Urinary bladder (tissue), 4 donors: ENCODE measurements at places on chromosomes 6 and 20.

GRCh38 chr6:167410462-167410861 lies 85.6 kb downstream of the TTLL2 start:
- DNase-seq = no peak

DNA sequence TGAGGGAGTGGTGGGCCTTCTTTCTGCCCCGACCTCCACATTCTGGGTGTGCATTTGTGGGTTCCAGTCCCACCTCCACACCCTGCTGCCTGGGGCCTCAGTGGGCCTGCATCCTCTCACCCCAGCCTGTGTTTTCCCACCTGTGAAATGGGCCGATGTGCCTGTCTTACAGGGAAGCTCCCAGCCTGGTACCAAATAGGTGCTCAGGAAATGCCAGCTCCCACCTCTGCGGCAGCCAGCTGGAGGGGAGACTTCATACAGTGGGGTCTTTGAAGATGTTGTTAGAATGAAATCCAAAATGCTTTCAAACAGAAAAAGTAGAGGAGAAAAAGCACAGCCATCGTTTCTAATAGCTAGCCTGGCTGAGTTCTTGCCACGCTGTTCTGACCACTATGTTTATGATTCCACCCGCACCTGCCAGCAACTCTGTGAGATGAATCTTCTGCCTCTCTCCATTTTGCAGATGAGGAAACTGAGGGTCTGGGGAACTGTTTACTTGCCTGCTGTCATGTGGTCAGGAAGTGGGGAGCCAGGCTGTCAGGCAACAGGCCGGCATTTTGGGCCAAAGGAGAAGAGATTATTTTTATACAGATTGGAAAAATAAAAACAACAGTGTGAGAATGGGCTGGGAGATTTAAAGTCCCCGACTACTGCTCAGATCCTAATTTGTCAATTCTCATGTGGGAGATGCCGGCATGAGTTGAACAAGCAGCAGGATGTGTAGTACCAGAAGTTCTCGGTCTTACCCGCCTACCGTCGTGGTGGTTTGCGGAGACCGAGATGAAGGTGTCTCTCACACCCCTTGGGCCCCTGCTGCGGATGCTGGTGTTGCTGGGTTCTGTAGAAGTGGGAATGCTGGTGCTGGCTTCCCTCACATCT lies 4.6 kb downstream of the TMEM181 start:
- no peak for DNase-seq

GRCh38 chr6:79440598-79440997 lies 96.6 kb downstream of the LCA5 start:
- no peak for DNase-seq

GRCh38 chr6:32974541-32975308 lies 6.3 kb downstream of the BRD2 start:
- no peak for DNase-seq

- no peak for DNase-seq
These were observed 208.3 kb upstream of the RAB32 start for GRCh38 chr6:146335336-146335735.

- DNase-seq = no peak
These were observed 30.0 kb downstream of the CDKAL1 start for GRCh38 chr6:20564269-20564668.

DNA sequence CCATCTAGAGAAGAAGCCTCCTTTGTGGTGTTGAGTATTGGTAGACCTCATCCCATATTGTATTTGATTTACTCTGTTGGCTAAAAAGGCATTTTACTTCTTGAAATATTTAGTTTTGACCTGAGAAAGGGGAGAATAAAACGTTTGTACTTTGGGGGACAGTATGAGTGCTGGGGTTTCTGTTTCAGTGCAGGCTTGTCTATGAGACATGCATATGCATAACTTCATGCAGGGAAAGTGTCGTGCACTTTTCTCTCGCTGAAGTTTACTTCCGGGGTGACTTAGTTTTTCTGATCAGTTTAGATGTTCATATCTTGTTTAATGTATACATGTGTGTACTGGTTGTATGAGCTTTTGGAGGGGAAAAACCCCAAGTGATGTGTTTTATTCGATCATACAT lies 59.5 kb downstream of the UTRN start:
- DNase-seq = no peak

DNA sequence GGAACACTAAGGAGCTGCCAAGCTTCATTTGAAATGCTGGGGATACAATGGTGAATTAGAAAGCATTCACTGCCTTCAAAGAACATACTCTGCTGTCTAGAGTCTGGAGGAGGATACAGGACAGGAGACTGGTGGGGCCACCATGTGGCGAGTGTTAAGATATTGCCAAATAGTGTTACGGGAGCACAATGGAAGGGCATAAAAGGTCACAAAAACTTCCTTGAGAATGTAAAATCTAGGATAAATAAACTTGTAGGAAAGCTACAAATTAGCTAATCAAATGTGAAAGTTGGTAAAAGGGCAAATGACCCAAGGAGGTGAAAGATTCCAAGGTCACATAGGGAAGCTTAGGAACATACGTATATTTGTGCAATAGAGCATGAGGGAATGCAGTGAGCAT lies 271.7 kb downstream of the RFPL4B start:
- DNase-seq = no peak

- peak; percentile 93 for DNase-seq
These were observed 15.9 kb downstream of the NDUFAF5 start for GRCh38 chr20:13800728-13801134.

- no peak for DNase-seq
These were observed 232.0 kb downstream of the IBTK start for GRCh38 chr6:82015526-82015925.

DNA sequence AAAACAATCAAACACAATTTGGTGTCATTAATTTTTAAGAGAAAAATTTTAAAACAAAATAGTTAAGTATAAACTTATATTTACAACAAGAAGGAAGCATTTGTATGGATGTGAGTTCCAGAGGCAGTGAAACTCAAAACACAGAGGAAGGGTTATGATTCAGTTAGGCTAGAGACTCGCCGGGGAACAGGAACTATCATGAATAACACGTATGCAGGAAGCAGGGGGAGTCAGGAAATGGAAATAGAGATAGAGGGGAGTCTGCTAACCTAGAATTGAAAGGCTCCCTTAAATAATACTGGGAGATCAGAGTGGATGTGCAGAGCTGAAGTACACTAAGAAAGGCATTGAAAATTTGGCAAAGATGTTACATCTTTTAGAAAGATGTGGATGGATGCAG lies 14.2 kb upstream of the HLA-DRB1 start:
- no peak for DNase-seq

DNA sequence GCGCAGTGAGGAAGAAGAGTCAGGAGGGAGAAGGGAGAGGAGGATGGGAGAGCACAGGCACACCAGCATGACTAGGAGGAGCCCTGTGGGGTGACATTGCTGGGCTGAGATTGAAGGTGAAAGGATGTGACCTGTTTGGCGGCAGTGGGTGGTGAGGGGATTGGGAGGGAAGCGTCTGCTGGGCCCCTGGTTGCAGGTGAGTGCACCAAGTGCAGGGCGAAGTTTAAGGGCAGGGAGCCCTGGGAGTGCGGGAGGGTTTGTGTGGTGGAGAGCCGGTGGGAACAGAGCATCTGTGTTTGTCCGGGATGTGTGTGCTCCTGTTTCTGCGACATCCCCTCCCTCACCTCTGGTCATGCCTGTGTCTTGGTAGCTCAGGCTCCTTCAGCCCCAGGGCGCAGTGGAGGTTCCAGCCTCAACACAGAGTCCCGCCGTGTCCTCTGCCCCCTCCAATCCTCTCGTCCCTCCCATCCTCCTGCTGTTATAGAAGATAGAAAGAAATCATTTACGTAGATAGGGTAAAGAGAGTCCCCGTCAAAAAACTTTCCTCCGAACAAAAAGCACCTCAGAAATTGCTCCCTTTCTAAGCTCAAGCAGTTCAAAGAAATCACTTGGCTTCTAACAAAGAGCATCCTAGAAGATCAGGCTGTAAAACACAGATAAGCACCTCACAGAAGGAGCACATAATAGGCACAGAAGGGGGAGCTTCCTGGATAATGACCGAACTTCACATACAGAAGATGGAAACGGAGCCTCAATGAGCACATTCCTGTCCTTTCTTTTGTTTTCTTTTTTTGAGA lies 25.0 kb downstream of the ULBP1 start:
- DNase-seq = no peak
